ENCODE measurements at places on chromosomes 1 and 21.

- DNase-seq: no peak
Observed at GRCh38 chr1:208809876-208810275, 565.7 kb upstream of the PLXNA2 start.

DNA sequence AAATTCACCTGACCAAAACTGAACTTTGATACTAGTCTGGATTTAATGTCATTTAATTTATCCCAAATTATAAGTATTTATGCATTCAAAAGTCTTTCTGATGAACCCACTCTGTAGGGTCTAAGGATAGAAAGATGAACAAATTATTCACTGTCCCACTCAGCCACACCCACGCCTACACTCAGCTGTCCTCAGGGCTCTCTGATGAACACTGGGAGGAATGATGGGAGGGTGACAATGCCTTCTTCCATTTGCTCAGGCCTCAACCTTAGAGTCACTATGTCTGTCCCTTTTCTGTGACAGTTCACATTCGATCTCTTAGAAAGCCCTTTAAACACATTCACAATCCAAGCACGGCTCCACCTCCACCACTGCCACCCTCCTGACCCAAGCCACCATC is 41.8 kb downstream of the KCNJ6 start:
- DNase-seq: no peak

DNA sequence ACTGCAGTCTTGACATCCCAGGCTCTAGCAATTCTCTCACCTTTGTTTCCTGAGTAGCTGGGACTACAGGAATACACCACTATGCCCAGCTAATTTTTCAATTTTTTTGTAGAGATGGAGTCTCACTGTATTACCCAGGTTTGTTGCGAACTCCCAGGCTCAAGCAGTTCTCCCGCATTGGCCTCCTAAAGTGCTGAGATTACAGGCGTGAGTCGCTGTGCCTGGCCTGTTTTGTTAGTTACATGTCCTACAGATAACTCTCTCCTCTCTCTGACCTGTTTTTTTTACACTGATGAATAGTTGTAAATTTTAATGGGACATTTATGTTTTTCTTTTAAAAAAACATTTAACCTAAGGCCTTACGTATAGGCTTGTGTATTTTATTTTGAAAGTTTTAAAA is 19.8 kb downstream of the PTBP2 start:
- no peak for DNase-seq

DNA sequence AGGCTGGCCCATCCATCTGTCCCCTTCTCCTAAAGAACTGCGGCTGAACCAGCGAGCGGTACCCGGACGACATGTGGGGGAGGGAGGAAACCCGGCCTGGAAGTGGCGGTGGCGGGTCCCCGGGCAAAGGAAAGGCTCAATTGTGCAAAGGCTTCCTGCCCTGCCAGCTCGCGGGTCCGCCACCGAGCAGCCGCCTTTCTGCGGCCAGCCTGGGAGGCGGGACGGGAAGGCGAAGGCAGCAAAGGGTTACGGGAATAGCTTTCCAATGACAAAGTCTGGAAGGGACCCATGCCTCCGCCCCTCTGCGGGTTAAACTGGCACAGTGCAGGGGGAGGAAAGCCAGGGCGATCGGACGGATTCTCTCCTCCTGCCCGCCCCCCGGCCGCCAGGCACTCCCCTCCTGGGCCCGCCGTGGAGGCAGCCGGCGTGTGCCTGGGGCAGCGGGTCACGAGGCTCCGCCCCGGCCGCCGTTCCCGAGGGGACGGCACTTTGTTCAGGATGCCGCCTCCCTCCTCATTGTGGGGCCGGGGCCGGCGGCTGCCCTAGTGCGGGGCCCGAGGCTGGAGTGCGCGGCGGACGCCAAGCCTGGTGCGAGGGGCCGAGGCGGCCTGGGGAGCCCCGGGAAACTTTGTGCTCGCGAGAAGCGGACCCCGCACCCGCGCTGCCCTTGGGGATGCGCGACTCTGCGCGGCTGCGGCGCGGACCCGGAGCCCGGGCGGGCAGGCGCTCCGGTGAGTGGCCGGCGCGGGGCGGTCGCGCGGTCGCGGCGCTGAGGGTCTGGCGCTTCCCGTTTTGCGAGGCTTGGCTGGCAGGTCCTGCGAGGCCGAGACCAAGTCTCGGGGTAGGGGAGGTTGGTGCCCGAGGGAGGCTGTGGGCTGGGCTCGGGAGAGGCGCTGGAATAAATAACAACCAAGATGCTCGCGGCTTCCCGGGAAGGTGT is at the start of gene NAV1:
NAV1 (plus strand) TSS at position 516 of the 940 bp plus-strand sequence. CDS start 83,758 bp downstream, outside the sequence.
- DNase-seq: no peak

DNA sequence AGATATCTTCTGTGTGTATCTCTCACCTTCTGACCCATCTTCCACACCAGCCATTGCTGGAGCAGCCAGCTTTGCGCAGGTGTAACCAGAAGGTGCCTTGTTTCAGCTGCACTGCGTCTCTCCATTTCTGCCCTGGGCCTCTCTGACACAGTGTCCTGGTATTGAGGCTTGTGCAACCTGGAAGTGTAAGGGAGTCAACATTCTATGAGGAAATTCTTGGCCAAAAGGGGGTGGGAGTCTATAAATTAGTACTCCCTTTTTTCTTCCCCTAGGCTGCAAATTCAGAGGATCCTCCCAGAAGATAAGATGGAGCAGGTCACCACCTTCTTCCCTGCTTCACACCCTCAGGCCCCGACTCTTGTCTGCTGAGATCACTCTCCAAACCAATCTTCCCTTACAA is 109.1 kb downstream of the MRPS6 start:
- no peak for DNase-seq

Data from CD4-positive, alpha-beta T cell treated with Interleukin-10 for 1 hour (primary cell).